ENCODE measurements at places on chromosomes 3 and 15. TPM values are rescaled to one million over a fixed set of nuclear protein-coding genes. Genes with fewer than 3 reads are reported as not detected.

GRCh38 chr3:12935023-12935860, 93.9 kb upstream of the RPL32 start:
- peak overlapping the region; percentile 83 for H3K27ac ChIP-seq
- DNase-seq = no peak
- H3K36me3 ChIP-seq = no peaks in the 10 kb centered on the region

GRCh38 chr15:96565266-96565665, 234.8 kb downstream of the NR2F2 start:
- H3K27me3 ChIP-seq = no peaks in the 10 kb centered on the region
- H3K4me3 ChIP-seq = no peak overlapping the region
- no peak overlapping the region for H3K27ac ChIP-seq
- no peak for DNase-seq

DNA sequence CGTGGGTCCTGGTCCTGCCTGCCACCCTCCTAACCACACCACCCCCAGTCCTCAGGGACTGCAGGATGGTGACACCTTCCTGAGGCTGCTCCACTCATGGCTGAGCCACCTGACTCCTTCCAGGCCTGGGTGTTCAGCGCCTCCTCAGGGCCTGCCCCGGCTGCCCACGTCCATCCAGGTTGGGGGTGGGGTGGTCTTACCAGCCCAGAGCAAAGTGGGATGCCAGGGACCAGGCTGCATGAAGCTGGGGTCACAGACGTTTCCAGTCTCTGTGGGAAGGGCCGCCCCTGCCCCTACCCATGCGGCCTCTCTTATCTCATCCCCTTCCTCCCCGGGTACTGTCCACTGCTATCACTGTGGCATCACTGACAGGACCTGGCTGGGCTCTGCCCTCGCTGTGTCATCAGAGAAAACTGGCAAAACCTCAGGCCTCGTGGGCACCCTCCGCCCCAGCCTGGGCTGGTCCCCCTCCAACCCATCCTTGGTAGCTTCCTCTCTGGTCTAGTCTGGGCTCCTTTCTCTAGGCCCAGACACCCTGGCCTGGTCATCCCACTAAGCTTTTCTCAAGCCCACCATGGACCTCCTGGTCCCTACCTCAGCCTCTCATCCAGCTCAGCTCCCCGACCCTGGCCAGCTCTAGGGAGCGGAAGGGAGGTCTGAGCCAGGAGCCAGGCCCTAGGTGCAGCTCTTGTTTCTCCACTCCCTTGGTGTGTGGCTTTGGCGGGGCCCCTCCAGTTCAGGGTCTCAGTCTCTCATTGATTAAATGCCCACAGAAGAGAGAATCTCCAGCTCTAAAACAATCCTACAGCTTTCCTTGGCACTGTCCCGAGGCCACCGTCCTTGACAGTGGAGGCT, 32.9 kb downstream of the WNT7A start:
- no peak for DNase-seq
- no peak overlapping the region for H3K4me3 ChIP-seq
- H3K27ac ChIP-seq = no peak overlapping the region
- H3K36me3 ChIP-seq = no peaks in the 10 kb centered on the region
- no peaks in the 10 kb centered on the region for H3K4me1 ChIP-seq
- peaks cover 54% of the 10 kb centered on the region for H3K27me3 ChIP-seq

Gene VPS18
- polyA plus RNA-seq = 10.5 TPM

- H3K27me3 ChIP-seq = no peaks in the 10 kb centered on the region
- H3K4me3 ChIP-seq = no peak overlapping the region
- H3K27ac ChIP-seq = no peak overlapping the region
Measured at GRCh38 chr3:186166491-186167288, 57.8 kb upstream of the ETV5 start.

Data from heart right ventricle (tissue), 16 donors.